ENCODE measurements at places on chromosomes 2 and 18.

GRCh38 chr18:38941711-38942561 is 1376.3 kb upstream of the CELF4 start:
- DNase-seq: no peak

DNA sequence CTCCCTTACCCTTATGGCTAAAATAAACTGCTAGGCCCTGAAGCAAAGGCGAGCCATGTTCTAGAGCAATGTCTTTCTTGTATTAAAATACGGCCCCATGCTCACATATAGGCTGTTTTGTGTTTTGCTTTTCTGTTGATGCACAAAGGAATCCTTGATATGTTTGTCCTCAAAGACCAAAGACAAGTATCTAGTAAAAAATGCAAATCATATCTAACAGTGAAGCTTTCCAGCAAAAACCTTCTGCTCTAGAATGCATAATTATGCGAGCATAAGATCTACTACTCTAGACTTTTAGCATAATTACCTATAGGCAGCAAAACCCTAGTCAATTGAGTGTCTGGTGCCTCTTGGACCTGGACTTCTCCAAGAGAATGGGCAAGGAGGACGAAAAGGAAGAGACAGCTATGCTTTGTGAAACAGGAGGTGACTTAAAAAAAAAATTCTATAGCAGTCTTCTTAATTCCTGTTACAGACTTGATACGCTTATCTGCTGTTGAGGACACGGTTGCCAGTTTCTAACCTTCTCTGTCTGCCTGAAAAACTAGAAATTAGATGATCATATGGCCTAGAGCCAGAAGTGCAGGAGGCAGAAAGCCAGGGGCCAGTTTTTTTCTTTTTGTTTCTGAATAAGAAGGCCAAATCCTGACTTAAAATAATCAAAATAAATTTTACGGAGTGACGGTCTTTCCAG is 1.5 kb upstream of the AMMECR1L start:
- no peak for DNase-seq

DNA sequence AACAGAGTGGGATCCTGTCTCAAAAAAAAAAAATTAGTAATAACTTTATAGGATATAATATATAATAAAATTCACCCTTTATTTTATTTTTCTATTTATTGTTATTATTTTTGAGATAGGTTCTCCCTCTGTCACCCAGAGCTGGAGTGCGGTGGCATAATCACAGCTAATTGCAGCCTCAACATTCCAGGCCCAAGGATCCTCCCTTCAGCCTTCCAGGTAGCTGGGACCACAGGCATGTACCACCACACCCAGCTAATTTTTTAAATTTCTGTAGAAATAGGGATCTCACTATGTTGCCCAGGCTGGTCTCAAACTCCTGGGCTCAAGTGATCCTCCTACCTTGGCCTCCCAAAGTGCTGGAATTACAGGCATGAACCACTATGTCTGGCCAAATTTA is 958 bp downstream of the C2orf92 start:
- DNase-seq: no peak

GRCh38 chr18:45171679-45172191 is 443.5 kb upstream of the SLC14A2 start:
- no peak for DNase-seq

GRCh38 chr2:120606931-120607330 is 128.7 kb upstream of the GLI2 start:
- no peak for DNase-seq

DNA sequence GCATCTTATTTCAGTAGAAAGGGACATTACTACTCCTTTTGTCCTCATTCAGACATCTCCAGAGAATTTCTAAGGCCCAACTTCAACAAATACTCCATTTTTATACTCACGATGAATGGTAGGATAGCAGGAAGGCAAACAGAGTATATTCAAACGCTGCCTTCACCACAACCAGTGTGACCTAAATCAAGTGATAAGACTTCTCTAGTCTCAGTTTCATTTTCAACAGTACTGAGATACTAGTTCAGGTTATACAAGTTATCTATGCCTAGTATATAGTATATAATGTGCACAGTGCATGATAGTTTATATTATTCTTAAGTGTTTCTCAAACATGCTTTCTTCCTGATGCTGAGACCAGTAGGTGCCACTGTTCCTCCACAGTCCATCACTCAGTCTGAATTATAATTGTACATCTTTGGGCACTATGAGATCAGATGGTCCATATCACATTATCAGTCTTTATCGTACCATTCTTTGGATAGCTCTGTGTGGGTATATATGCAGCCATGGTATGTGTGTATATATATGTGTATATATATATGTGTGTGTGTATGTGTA is 66.3 kb upstream of the RPE start:
- no peak for DNase-seq

- no peak for DNase-seq
These were observed 67.7 kb downstream of the EPAS1 start for GRCh38 chr2:46364797-46365457.

- no peak for DNase-seq
These were observed 12.9 kb upstream of the POU3F3 start for GRCh38 chr2:104840893-104841585.

DNA sequence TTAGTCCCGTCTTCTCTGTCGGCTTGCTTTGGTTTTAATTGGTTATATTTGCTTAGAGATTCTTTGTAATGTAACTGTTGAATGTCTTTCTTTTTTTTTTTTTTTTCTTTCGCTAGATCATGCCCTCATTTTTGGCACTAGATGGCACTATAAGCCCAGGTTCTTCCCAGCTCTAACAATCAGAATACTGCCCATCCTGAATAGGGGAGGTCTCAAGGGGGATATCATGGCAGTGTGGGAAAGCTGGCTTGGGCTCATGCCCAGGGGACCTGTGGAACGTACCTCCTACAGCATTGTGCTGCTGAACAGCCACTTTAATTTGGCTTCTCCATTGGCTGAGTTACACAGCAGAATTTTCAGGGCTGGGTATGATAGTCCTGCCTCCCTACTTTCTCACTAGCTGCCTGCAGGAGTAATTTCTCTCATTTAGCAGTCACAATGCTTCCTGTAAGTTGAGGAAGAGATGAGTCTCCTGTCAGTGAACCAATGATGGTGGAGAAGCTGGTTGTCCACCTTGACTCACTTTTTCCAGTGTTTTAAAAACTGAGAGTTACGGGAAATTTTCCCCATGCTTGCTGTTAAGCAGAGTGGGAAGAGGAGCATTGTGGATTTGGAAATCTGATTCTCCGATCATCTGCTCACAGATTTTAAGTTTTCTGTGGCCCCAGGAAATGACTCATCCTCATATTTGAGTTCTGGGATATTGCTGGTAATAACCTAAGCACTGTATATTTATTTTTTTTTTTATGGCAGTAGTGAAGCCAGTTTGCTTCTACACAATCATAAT is 47.2 kb downstream of the RAD51AP2 start:
- DNase-seq: no peak

GRCh38 chr2:20539133-20539719 is 92.4 kb downstream of the RHOB start:
- no peak for DNase-seq

- DNase-seq: no peak
These were observed 122.3 kb upstream of the DOCK10 start for GRCh38 chr2:225164401-225165050.

DNA sequence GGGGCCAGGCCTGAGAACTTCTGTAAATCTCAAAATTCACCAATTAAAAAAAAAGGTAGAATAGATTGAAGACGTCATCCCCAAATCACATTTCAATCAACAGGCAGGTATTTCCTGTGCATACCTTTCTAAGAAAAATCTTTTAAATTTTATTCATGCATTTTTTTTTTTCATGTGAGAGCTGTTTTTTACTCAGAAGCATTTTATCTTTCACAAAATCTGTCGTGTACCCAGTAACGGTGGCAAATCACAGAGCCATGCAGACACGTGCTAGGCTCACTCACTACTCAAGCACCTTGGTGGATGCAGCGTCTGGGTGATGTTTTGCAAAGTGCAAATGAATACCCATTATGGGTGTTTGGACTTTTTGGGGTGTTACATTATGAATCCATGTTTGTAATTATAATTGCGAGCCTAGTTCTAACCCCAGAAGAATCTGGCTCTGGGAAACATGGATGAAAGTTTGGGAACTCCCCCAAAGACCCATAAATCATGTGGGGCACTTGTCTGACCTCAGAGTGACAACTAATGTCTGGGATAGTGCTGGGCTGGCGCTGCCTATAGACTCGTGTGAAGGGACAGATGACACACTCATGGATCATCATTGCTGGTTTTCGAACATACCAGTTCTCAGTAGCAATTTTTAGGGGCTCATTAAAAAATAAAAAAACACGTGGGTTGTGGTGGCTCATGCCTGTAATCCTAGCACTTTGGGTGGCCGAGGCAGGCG is 335.2 kb downstream of the LPIN1 start:
- no peak for DNase-seq

GRCh38 chr2:239328351-239329191 is 72.2 kb downstream of the HDAC4 start:
- DNase-seq: peak; percentile 12

DNA sequence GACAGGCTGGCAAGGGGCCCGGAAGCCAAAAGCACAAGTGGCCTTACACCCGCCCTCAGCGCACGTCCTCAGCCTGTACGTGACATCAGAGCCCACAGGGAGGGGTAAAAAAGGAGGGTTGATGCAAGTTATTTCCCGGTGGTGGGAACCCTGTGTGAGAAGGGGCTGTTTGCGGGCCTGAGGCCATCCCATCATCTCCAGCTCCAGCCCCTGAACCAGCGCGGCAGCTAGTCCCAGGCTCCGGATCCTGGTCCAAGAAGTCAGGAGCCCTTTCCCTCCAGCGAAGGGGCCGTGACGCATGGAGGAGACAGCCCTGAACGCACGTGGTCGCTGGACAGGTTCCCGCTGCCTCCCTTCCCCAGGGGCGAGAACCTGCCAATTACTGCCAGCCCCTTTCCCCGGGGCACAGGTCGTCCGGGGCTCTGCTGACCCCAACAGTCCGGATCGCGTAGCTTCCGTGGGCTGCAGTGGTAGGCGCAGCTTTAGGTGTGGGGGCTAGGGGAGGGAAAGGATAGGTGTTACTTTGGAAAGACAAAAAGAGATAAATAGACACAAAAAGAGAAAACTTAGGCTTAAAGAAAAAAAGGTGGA is 1.3 kb upstream of the LRP2 start:
- peak; percentile 57 for DNase-seq

DNA sequence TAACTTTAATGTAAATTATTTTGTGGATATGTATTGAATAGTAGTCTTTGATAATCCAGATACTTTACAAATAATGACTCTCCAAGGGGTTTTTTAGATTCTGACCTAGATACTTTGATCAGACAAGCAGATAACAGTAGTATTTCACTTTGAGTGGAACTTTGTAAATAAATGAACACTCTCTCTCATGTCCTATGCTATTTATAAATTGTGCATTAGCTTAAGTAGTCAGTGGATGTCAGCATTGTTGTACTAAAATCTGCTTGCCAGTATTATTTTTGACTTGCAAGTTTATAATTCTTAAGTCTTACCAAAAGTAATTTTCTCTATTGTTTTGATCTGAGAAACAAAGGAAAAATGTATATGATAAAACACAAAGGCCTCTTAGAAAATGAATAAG is 1113.1 kb upstream of the NRXN1 start:
- DNase-seq: no peak

- peak; percentile 40 for DNase-seq
These were observed 141.6 kb downstream of the RTP5 start for GRCh38 chr2:242011167-242011513.

GRCh38 chr2:112486895-112487294 is 4.9 kb downstream of the TTL start:
- peak; percentile 30 for DNase-seq

GRCh38 chr2:238158509-238159070 is at the start of gene ERFE:
ERFE (plus strand) TSS chr2:238158970; CDS start chr2:238159008, 38 bp downstream.
- peak; percentile 79 for DNase-seq

GRCh38 chr18:75377926-75378325 is 49.6 kb downstream of the SMIM21 start:
- DNase-seq: no peak

DNA sequence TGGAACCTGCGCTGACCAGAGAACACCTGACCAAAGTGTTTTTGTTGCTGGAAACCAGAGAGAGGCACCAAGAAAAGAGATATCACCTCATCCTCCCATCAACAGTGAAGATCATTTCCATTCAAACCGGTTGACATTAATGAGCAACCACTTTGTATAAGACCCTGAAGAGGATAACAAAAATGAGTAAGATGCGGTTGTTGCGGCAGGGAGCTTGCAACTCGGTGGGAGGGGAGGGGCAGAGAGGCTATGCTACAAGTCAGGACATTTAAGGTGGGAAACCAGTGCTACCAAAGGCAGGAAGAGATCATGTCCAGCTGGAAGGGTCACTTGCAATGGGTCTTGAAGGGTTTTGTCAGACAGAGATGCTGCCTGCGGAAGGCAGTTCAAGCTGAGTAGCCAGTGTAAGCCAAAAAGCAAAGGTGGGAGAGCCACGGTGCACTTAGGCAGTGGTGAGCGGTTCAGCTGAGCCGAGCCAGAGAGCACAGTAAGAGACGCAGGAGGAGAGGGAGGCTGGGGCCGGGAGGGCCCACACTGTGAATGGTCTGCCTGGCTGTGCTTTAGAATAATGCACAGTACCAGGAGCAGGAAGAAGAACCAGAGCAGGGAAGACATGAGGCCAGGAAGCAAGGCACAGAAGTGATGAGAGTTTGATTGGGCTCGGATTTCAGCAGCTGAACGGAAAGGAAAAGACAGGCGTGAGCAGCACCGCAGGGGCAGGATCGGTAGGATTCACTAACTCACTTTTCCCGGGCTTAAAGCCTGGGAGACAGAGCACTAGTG is 24.4 kb upstream of the DTNB start:
- no peak for DNase-seq

DNA sequence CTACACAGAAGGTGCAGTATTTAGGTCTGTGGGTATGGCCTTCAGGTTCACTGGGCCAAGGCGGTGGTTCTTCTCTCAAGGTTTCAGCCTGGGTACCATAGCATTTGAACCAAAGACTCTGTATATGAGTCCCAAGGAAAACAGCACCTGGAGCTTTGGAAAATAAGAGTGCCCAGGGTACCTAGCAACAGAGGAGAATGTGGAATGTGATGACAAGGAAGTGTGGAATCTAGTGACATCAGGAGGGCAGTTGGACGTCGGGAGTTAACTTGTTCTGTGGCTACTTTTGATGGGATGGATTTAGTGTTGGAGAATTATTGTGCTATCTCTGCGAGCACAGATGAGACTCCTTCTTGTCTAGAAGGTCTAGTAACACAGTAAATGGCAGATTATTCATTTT is 201.2 kb downstream of the NOL4 start:
- DNase-seq: no peak

GRCh38 chr18:79768745-79769144 is 29.0 kb upstream of the KCNG2 start:
- DNase-seq: no peak

GRCh38 chr18:45664824-45665763 is 49.8 kb downstream of the SLC14A2 start:
- DNase-seq: peak; percentile 77

GRCh38 chr2:150625303-150625702 is 137.8 kb upstream of the RND3 start:
- no peak for DNase-seq

GRCh38 chr2:237214030-237214675 is 128.5 kb downstream of the COPS8 start:
- DNase-seq: no peak

- DNase-seq: no peak
These were observed 6.0 kb downstream of the SEPTIN10 start for GRCh38 chr2:109607766-109608165.

Data from activated T-cell treated with anti-CD3 and anti-CD28 coated beads, Interleukin-2, amount 50 U/mL, for 48 hours (primary cell).